Kasumi-1 (cell line): ENCODE measurements at places on chromosomes 12 and 14.

- no peak for DNase-seq
Observed at GRCh38 chr12:130795906-130796305, 43.1 kb downstream of the STX2 start.

GRCh38 chr12:131684015-131684725, 26.7 kb upstream of the SFSWAP start:
- no peak for DNase-seq

DNA sequence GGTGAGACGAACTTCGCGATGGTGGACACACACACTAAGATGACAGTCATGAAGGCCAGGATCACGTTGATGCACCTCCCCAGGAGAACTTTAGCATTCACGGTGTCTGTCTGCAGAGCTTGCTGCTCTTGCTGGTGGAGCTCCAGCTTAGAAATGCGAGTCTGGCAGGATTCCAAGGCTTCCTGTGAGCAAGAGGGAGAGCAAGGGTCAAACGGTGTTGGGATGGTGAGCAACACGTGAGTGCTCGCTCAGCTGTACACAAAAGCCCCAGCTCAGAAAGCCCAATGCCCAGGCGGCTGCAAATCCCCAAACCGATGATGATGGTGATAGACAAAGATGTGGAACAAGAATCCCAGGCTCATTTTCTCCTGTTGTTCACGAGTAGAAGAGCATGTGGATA, 78.8 kb downstream of the TMCC3 start:
- DNase-seq = no peak

DNA sequence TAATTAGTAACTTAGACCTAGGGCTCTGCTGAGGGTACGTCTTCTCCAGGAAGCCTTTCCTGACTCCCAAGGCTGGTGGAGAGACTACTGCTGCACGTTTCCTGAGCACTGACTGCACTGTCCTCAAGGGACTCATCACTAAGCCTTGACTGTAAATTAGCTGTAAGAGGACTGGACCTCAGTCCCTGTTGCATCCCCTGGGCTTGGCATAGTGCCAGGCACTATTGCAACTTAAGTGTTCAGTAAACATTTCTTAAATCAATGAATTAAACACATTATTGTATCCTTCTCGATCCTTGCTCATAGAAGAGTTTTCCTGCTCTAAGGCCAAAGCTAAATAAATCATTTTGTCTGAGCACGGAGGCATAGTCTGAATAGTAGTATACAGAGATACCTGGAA, 31.9 kb upstream of the IFNG-AS1 start:
- no peak for DNase-seq

DNA sequence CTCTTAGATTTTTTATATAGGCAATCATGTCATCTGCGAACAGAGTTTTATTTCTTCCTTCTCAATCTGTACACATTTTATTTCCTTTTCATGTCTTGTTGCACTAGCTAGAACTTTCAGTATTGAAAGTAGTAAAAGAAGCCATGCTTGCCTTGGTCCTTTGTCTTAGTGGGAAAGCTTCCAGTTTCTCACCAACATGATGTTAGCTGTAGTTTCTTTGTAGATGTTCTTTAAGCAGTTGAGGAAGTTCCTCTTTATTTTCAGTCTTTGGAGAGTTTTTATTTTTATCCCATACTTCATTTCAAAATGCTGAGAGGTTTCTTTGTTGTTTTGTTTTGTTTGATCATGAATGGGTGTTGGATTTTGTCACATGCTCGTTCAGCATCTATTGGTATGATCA, 12.7 kb upstream of the RIMKLB start:
- DNase-seq = peak; percentile 16

- DNase-seq = no peak
Observed at GRCh38 chr14:57632649-57633048, 139.0 kb upstream of the CCDC198 start.

DNA sequence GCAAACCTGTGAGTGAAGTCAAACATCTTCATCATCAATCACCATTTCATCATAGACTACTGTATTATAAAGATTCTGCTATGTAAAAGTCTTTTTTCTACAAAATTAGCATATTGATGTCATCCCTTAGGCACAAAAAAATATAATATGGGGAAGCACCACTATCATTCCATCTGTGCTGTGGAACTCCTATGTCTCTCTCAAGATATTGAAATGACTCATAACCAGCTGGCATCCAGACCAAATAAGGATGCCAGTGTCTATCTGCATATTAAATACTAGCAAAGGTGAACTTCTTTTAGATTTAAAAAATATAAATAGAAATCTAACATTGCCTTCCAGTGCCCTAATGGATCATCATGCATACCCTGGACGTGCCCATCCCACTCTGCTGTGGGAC, 17.9 kb upstream of the DCAF5 start:
- DNase-seq = no peak

DNA sequence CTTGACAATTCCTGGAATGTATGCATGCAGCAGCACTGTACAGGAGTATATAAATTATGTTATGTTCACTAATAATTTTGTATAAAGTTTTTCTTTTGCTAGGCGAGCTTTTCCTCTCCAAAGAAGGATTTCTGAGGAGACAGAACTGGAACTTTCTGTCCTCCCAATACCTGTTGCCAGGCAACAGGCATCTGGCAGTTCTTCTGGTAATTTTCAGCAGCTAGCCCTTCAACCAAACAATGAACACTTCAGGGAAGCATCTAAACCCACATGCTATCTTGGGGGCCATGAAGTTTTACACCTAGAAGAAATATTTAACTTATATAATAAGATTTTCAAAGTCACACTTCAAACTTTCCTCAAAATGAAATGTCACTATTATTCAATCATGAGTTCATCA, 162.9 kb upstream of the SYT10 start:
- DNase-seq = no peak

- DNase-seq = no peak
Observed at GRCh38 chr14:102793531-102794328, 16.5 kb downstream of the TRAF3 start.

- DNase-seq = peak; percentile 99
Observed at GRCh38 chr14:75333606-75334548, 55.2 kb downstream of the FOS start.

GRCh38 chr12:27428466-27428865, 18.1 kb upstream of the SMCO2 start:
- no peak for DNase-seq

GRCh38 chr12:58882826-58883225, 37.5 kb downstream of the LRIG3 start:
- no peak for DNase-seq

DNA sequence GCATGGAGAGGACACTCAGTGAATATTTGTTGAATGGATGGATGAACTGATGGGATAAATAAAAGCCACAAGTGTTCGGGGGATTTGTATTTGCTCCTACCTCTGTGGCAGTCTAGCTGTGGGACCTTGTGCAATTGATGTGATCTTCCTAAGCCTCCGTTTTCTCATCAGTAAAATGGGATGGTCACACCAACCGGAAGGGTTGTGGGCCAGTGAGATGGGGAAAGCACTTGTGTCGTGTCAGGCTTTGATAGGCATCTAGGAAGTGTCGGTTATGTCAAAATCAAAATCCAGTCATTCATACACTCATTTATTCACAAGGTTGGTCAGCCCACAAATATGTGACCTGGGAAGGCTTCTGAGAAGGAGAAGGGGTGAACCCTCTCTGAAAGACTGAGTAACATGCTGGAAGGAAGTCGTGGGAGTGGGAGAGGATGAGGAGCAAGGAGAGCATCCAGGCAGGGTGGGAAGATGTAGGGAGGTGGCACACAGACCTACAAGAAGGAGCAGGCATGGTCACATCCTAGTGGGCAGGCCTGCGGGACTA, 7.8 kb upstream of the SERPINA9 start:
- no peak for DNase-seq

DNA sequence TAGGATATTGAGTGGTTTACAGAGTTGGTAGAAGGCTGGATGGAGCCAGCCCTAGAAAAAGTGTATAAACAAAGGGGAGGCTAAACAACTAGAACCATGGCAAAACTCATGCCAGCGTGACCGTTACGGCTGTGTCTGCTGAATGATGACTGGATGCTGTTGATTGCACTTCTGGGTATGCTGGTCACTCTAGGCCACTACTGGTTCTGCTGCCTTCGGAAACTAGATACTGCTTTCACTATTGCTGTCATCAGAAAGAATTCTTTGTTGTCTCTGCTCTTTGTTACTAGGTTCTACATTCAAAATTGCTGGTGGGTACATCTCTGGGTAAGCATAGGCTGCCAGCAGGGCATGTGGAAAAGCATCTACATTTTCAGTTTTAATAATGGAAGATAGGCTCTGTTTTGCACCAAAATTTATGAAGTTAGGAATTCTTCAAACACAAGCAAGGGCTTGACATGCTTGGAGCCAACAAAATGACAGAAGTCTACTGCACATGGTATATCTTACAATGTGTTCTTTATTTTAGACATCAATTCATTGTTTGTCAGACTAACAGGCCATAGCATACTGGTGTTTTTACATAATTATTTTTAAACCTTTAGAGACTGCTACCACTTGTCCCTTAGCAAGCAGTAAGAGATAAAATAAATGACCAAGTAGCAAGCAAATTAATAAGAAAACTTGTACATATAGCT, 15.4 kb downstream of the MON2 start:
- no peak for DNase-seq

DNA sequence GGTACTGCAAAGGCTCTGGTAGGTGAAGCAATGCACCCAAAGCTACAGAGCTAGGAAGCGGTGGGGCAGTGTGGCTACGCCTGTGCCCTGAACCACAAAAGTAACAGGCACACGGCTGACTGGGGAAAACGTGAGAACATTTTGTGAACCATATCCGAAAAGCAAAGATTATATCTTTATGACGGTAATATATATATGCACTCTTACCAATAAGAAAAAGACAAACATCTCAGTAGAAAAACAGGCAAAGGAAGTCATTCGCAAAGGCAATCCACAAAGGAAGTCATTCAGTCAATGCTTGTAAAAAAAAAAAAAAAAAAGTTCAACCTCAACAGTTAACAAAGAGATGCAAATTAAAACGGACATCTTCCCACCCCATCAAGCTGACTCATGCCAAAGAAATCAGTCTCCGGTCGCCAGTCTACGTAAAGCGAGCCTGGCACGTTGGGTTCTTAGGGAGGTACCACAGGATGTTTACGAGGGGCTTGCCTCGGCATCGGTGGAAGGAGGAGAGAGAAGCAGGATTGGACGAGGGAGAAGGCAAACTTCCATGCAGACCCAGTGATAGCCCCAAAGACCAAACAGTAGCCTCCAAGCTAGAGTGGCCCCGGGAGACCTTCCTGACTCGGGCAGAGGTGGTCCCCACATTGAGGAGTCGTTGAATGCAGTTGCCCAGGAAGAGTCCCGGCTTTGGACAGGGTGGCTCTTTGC, 39.4 kb upstream of the PPP2R5C start:
- peak; percentile 65 for DNase-seq
